ENCODE measurements at places on chromosomes 2 and 18. TPM values are rescaled to one million over a fixed set of nuclear protein-coding genes. Genes with fewer than 3 reads are reported as not detected.

- H3K36me3 ChIP-seq, result no peaks in the 10 kb centered on the region
- H3K27ac ChIP-seq, result no peak overlapping the region
- no peaks in the 10 kb centered on the region for H3K27me3 ChIP-seq
- no peak for DNase-seq
- H3K4me1 ChIP-seq, result no peaks in the 10 kb centered on the region
These were observed 33.3 kb upstream of the KLF11 start for GRCh38 chr2:10009811-10010781.

- DNase-seq, result no peak
- H3K36me3 ChIP-seq, result no peaks in the 10 kb centered on the region
- no peaks in the 10 kb centered on the region for H3K4me1 ChIP-seq
- no peak overlapping the region for H3K4me3 ChIP-seq
These were observed 22.5 kb downstream of the EPAS1 start for GRCh38 chr2:46319711-46320110.

The CCDC102B gene
- total RNA-seq, result 2.7 TPM

The DNMT3A gene
- 51.6 TPM for total RNA-seq
